Nucleus accumbens (tissue), 56 donors: ENCODE measurements at places on chromosomes 7 and 10.

- DNase-seq = no peak
These were observed 266.1 kb downstream of the MTERF1 start for GRCh38 chr7:91614431-91614830.

- no peak for DNase-seq
These were observed 411.1 kb downstream of the GFRA1 start for GRCh38 chr10:115861864-115862263.

- DNase-seq = no peak
These were observed 21.9 kb upstream of the CABCOCO1 start for GRCh38 chr10:61640856-61641255.

DNA sequence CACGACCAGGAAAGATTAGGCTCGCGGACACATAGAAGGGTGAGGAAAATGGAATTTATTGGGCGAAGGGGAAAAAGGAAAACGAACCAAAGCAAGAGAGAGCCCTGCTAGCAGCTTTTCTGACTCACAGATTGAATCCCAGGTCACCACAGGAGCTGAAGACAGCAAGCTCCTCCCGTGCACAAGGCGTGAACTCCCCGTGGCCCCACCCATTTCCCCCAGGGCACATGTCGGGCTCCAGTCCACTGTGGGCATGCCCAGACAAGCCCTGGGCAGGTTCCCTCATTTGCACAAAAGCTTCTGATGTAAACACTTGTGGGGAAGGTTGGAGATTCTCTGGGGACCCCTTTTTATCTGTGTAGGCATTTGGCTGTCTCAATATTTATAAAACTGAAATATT lies 582.4 kb downstream of the SUGCT start:
- DNase-seq = no peak

GRCh38 chr7:94420328-94420727 lies 25.6 kb downstream of the COL1A2 start:
- DNase-seq = no peak

- DNase-seq = no peak
These were observed 539.9 kb downstream of the DNAJB6 start for GRCh38 chr7:157876469-157877285.

DNA sequence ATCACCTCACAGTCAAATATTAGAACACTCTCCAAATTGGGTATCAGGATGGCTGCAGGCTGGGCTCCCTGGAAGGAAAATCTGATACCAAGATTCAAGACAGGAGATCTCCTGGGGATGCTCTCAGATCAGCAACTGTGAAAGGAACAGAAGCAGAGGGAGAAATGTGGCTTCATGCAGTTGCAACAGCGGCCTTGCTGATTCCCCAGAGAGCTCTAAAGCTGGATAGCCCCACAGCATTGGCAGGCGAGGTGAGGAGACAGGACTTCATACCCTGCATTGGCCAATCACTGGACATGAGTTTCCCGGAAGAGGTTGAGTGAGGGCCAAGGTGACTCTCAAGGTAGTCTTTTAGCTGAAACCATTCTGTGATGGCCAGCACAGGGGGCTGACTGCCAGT lies 190.6 kb downstream of the PTPN20 start:
- no peak for DNase-seq

- DNase-seq = no peak
These were observed 34.5 kb upstream of the RBM20 start for GRCh38 chr10:110609605-110610004.

DNA sequence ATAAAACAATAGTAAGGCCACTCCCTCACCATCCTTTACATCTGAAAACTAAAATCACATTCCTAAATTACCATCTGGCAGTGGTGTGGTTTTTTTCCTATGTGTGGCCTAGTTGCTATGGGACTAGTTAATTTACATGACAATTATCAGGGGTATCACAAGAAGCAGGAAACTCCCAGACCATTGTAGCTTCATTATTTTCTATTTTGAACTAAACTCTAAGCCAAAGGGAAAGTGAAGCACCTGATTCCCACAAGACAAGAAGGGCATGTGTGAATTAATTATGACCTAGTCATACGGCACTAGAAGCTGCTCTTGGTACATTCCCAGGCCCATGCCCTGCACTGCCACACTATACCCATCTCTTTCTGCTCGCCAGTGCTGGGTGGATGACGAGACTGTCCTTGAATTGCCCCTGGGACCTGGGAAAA lies 103.4 kb downstream of the ATXN7L1 start:
- no peak for DNase-seq

- DNase-seq = no peak
These were observed 86.9 kb downstream of the IMMP2L start for GRCh38 chr7:111475419-111475748.

GRCh38 chr7:138625084-138625848 lies 75.9 kb downstream of the SVOPL start:
- DNase-seq = no peak

- no peak for DNase-seq
These were observed 99.7 kb downstream of the BMPR1A start for GRCh38 chr10:86856156-86856555.

GRCh38 chr10:79073784-79074432 lies 5.1 kb downstream of the ZMIZ1 start:
- no peak for DNase-seq

GRCh38 chr10:128680116-128680515 lies 553.9 kb upstream of the MKI67 start:
- no peak for DNase-seq

GRCh38 chr10:114613237-114613979 lies 44.7 kb downstream of the ABLIM1 start:
- DNase-seq = no peak

GRCh38 chr7:28592861-28593260 lies 180.5 kb downstream of the CREB5 start:
- DNase-seq = no peak

- no peak for DNase-seq
These were observed 806.5 kb downstream of the PHTF2 start for GRCh38 chr7:78605119-78605518.

GRCh38 chr7:151351027-151351426 lies 9.4 kb downstream of the NUB1 start:
- DNase-seq = no peak

DNA sequence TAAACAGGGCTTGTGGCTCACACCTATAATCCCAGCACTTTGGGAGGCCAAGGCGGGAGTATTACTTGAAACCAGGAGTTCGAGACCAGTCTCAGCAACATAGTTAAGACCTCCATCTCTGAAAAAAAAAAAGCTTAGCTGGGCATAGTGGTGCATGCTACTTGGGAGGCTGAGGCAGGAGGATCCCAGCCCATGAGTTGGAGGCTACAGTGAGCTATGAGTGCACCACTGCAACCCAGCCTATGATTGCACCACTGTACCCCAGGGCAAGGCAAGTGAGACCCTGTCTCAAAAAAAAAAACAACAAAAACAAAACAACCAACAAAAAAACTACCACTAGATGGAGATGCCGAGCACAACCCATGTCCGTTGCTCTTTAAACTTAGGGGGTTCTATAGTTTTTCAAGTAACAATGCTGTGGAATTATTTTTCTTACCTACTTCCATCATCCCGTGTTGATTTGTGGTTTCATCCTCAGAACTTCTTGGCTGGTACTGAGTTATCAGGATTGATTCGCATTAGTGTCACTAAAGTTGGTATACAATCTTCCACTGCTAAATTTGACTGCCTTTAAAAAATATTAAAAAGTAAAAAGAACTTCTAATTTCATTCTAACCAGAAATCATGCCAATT lies 12.2 kb upstream of the REPIN1 start:
- DNase-seq = no peak

GRCh38 chr10:10038348-10038747 lies 979.3 kb upstream of the CELF2 start:
- DNase-seq = no peak

- DNase-seq = no peak
These were observed 209.7 kb upstream of the TMEM196 start for GRCh38 chr7:19982841-19983835.

- DNase-seq = no peak
These were observed 74.4 kb downstream of the MYL10 start for GRCh38 chr7:101554584-101555268.

GRCh38 chr10:3623746-3624145 lies 161.3 kb downstream of the KLF6 start:
- no peak for DNase-seq

GRCh38 chr10:77590344-77591237 lies 47.0 kb downstream of the KCNMA1 start:
- DNase-seq = no peak

- DNase-seq = no peak
These were observed 179.2 kb downstream of the ST7 start for GRCh38 chr7:117132321-117133120.

DNA sequence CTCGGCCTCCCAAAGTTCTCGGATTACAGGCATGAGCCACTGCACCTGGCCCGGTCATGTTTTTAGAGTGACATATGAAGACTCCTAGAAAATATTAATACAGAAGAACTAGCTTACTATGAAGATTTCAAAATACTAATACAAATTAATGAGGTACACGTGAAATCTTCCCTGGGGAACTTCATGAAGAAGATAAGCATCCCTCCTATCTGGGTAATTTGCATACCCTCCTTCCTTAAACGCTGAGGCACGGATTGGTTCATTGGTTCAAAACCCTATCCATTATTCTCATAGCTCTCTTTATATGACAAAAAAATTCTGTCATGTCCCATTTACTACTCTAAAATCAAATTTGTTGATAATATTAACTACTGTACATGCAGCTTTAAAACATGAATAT lies 224.8 kb upstream of the KLF14 start:
- no peak for DNase-seq
